Hair follicle dermal papilla cell (primary cell): ENCODE measurements at places on chromosomes 7 and 10. TPM values are rescaled to one million over a fixed set of nuclear protein-coding genes. Genes with fewer than 3 reads are reported as not detected.

NXPH1 gene
- total RNA-seq: not detected in 2 replicates

PAPOLB gene
- total RNA-seq: under 0.01 and 0.16 TPM in 2 replicates

STEAP1B gene
- 11.4 and 16.2 TPM in 2 replicates for total RNA-seq

LRRD1 gene
- 0.16 TPM in 1 of 2 replicates, not detected in the other for total RNA-seq

ACSL5 gene
- 5.1 and 9.6 TPM in 2 replicates for total RNA-seq

PRTFDC1 gene
- 14.0 and 22.1 TPM in 2 replicates for total RNA-seq

ENTPD1 gene
- 0.24 and 0.32 TPM in 2 replicates for total RNA-seq

PLA2G12B gene
- total RNA-seq: not detected in 2 replicates

ASB15 gene
- total RNA-seq: not detected in 2 replicates

FAM25A gene
- total RNA-seq: not detected in 2 replicates

PTPRN2 gene
- 0.24 and 0.32 TPM in 2 replicates for total RNA-seq

MEIG1 gene
- not detected in 2 replicates for total RNA-seq

LBX1 gene
- not detected in 2 replicates for total RNA-seq

PNLIPRP1 gene
- not detected in 2 replicates for total RNA-seq

SOSTDC1 gene
- total RNA-seq: 0.32 and 0.73 TPM in 2 replicates

CHAT gene
- not detected in 2 replicates for total RNA-seq

TMEM229A gene
- total RNA-seq: not detected in 2 replicates

GJD4 gene
- 0.16 TPM in 1 of 2 replicates, not detected in the other for total RNA-seq

GIMAP4 gene
- total RNA-seq: not detected in 2 replicates

MRC1 gene
- under 0.01 TPM in 1 of 2 replicates, not detected in the other for total RNA-seq

EVX1 gene
- total RNA-seq: not detected in 2 replicates

SPDYE9 gene
- total RNA-seq: not detected in 2 replicates

PDLIM1 gene
- total RNA-seq: 36.8 and 49.5 TPM in 2 replicates

MYO1G gene
- 0.12 and 0.16 TPM in 2 replicates for total RNA-seq

MLXIPL gene
- not detected in 2 replicates for total RNA-seq
